NCI-H1930 (cell line): ENCODE measurements at places on chromosomes 3 and 15.

DNA sequence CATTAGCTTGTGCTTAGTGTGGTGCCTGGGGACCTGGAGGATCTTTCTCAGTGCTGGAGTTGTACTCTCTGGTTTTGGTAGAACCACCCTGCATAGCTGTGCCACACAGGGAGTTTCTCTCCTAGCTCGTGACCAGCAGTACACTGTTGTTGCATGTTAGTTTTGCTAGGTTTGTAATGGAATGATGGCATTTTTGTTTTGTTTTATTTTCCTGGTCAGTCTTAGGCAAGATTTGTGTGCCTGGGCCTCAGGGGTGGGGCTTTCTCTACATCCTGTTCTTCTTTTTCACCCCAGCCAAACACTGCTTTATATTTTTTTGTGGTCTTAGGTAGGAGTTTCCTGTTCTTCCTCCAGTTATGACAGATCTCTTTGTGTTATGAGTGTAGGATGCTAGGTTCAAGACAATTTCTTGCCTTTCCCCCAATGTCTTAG is 534.5 kb upstream of the KCNMB2 start:
- no peak for DNase-seq

DNA sequence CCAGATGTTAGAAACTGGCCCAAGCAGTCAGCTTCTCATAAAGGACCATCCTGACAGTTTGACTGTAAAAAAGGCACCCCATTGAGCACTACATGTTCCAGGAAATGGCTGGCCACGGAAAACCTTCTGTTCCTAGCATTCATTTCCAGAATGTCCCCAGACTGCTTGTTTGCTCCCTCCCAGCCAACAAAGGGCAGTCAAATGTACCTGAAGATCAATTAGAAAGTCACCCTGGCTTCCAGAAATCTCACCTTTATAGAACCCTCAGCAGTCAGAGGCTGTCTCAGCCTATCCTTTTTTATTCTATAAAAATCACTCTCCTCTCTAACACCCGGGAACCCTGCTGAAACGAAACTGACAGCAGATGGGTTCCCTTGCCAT is 784 bp upstream of the SAMMSON start:
- no peak for DNase-seq

- no peak for DNase-seq
Measured at GRCh38 chr3:59116233-59116537, 66.4 kb upstream of the CFAP20DC start.

GRCh38 chr15:50235794-50236193 is 29.7 kb downstream of the HDC start:
- no peak for DNase-seq

DNA sequence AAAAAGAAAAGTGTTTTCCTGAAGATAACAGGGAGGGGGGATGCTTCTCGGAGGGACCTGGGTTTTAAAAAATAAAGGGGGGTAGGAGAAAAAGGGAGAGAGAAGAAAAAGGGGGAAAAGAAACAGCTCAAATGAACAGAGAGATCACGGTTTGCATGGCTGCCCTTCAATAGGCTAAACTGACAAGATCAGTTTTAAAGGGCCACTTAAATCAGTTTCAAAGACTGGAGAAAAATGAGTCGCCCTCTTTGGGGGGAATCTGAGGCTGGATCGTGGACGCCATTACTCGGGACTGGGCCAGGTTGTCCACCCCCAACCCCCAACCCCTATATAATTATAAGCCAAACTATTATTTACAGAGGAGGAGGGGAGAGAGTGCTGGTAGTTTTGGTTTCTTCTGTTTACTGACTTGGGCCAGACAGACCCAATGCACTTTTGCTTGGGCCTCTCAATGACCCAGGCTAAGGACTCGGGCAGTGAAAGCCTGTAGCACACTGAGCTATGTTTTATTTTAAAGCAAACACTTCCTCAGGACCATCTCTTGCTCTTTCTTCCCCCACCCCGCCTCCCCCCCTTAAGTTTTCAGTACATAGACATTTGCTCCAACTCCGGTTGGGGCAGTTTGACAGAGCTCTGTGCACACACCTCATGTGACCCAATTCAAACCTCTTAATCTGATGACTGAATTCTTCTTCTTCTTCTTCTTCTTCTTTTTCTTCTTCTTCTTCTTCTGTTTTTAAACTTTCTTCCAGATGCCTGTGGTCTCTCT is 6.3 kb downstream of the NR2F2 start:
- no peak for DNase-seq

GRCh38 chr3:105483476-105483875 is 116.8 kb downstream of the ALCAM start:
- DNase-seq = no peak

DNA sequence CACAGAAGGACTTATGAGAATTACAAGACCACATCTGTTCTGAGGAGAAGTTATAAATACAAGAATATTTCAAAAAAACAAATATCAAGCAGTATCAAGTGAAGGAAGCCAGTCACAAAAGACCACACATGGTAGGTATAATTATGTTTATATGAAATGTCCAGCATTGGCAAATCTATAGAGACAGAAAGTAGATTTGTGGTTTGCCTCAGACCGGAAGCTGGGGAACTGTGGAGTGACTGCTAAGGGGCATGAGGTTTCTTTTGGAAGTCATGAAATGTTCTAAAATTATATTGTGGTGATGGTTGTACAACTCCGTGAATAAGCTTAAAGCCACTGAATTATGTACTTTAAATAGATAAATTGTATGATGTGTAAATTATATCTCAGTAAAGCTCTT is 136.9 kb downstream of the FRMD5 start:
- DNase-seq = no peak

DNA sequence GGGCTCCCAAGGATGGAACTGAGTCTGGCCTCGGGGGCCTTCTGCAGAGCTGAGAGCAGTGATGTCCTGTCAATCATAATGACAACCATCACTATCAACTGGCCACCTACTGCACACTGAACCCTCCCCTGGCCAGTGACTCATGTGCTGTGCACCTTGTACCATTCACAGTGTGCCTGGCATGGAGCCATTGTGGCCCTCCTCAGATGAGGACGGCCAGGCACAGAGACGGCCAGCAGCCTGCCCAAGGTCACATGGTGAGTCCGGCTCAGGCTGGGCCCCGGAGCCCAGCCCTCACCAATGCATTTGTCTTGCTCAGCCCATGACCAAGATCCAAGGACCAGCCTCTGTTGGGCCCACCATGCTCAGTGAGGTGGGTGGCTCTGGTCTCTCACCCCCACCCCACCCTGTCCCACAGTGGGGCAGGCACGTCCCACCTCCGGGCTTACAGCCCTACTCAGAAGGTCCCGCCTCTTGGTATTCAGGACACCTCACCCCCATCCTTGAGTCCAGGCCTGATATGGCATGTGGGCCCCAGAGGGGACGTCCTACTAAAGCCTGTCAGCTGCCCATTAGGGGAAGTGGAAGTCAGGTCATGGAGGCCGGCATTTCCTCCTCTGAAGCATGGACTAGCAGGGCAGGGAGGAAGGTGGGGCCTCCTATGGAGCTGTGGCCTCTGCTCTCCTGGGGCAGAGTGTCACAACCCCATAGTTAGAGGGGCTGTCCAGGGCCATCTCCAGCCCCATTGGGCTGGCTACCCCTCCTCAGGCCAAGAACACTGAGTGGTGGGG is 35.9 kb upstream of the TMEM115 start:
- DNase-seq = no peak

DNA sequence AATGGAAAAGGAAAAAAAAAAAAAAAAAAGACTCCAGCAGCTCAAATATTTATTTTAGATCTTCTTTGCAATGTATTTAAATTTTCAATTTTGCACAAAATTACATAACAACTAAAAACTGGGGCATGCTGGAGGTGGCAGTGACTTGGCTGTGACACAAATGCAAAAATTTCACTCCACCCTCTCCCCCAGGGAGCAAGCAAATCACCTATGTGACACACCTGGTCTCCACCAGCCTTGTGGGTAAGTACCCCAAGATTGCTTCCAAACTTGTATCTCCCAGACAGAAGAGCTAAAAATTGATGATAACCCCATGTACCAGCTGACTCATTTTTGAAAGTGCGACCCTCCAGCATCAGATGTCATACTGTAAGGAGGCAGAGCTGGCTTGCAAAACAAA is 32.0 kb downstream of the UBE3A start:
- DNase-seq = no peak

DNA sequence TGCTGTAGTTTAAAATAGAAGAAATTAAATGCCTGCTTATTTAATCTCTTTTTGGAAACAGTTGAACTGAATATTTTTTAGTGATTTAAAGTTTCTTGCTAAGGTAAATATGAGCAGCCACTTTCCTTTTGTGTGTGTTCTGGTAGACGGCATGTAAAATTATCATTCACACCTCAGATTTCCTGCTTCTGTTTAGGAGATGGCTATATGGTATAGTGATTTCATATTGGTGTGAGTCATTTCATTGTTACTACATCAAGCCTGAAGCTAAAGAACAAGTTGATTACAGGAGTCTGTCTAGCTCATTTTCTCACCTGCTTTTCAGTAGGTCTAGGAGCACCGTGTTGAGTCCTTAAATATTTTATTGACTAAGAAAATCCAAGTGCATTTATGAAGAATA is 2.2 kb downstream of the LRCH3 start:
- DNase-seq = no peak

GRCh38 chr3:184275961-184276910 is at the start of gene ECE2:
Gene ECE2, plus strand, starts transcription at chr3:184276022. Its CDS starts 132 bp downstream, at chr3:184276154.
- no peak for DNase-seq

DNA sequence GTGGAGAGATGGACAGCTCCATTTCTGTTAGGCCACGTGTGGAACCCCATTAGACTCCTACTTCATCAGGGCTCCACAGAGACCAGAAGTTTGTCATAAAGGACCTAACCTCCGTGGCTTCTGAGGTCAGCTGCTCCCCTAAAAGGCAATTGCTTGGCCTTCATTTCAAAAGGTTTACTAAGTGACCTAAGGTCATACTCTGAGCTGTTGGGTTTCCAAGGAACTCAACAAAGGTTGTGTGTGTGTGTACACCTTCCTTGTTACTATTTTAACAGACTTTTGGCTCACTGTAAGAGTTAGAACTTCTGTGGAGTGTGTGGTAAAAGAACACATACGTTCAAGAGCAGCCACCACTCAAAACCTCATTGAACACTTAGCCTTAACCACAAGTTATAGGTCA is 73.9 kb downstream of the SEC22A start:
- DNase-seq = no peak

DNA sequence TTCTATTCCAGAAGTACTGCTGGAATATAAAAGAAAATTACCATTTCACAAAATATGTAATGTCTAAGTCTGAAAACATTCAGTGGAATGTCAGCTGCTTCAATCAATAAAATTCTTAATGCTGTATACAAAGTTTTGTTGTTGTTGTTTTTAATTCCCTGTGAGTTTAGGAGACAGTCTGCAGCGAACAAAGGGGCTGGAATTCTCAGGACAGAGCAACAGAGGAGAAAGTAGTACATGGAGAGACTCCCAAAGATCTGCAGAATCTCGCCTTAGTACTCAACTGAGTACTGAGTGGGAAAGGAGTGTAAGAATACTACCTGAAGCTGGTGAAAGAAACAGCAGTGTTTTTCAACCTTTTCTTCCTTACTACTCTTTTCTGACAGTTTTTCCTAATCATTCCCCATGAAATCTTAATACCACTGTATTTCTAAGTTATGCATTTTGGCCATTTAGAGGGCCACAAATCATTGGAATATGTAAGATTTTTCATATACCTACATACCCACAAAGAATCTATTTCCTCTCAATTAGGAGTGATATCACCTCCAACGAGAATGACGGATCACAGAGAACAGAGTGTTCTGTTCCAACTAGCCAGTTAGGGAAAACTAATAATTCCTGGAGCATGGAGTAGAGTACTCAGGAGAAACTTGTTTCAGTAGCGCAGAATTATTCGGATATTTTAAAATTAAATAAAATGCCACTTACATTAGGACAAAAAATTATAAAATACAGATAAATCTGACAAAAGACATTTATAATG is 16.0 kb downstream of the ANKRD28 start:
- no peak for DNase-seq

- no peak for DNase-seq
Measured at GRCh38 chr3:118754406-118755252, 280.0 kb downstream of the IGSF11 start.

GRCh38 chr15:100241572-100242482 is 99.9 kb downstream of the ADAMTS17 start:
- no peak for DNase-seq

DNA sequence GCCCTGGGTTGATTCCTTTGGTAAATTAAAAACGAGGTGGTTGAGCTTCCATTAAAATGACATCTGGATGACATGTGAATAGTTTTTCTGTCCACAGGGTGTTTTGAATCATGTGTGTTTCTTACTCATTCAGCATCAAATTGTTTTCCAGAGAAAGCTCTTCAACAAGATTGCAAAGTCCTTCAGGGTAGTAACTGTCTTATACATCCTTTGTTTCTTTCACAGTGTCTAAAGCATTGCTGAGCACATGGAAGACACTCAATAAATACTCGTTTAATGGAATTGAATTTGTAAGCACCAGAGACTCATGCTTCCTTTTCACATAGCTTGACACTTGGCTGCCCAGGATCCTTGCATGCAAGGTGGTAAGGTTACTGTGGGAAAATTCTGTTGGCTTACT is 223.1 kb upstream of the CNTN6 start:
- no peak for DNase-seq

GRCh38 chr3:11400213-11400612 is 128.0 kb downstream of the ATG7 start:
- no peak for DNase-seq

DNA sequence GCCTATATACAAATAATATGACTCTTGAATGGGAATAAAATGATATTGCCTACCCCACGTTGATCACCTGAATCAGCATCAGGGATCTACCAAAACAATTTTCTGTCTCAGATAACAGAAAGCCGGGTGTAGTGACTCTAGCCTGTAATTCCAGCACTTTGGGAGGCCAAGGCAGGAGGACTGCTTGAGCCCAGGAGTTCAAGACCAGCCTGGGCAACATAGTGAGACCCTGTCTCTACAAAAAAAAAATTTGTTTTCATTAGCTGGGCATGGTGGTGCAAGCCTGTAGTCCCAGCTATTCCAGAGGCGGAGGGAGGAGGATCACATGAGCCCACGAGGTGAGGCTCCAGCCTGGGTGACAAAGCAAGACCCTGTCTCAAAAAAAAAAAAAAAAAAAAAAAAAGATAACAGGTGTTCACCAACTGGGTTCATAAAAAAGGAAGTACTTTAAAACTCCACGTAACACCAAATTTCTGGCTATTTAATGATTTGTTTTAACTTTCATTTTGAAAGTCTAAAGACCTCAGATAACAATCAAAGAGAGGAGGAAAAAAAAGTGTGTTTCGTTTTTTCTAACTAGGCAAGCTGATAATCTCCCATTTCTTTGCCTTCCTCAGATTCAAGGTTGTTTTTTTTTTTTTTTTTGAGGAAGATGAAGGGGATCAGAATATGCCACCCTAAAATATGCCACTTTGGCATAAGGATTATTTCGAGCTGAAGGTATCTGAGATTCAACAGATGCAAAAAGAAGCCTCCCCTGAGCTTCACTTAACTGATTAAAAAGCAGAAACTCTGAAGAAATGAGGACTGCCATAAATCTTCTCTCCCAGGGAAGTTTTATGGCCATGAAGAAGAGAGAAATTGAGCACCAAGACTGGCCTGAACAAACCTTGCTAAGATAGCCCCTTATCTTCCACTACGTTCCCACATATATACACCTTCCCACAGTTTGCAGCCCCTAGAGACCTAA is 44.1 kb downstream of the TRANK1 start:
- DNase-seq = no peak

GRCh38 chr3:157631478-157631877 is 128.3 kb upstream of the VEPH1 start:
- no peak for DNase-seq

GRCh38 chr15:67010898-67011616 is 54.3 kb upstream of the SMAD3 start:
- no peak for DNase-seq
